ENCODE measurements at places on chromosomes 5 and 9. TPM values are rescaled to one million over a fixed set of nuclear protein-coding genes. Genes with fewer than 3 reads are reported as not detected.

RGS7BP gene
- total RNA-seq, result not detected

SPRY4 gene
- 0.86 TPM for total RNA-seq

STK32A gene
- not detected for total RNA-seq

PCDHAC2 gene
- not detected for total RNA-seq

ARPC5L gene
- 79.4 TPM for total RNA-seq

SYNPO gene
- 0.08 TPM for total RNA-seq

KLF4 gene
- 0.35 TPM for total RNA-seq

BHMT gene
- total RNA-seq, result not detected

SH3RF2 gene
- 0.38 TPM for total RNA-seq

FCN2 gene
- not detected for total RNA-seq

FLT4 gene
- total RNA-seq, result 0.45 TPM

SLC22A4 gene
- total RNA-seq, result 0.28 TPM

TPPP gene
- 0.10 TPM for total RNA-seq

Data from activated CD4-positive, alpha-beta memory T cell treated with anti-CD3 and anti-CD28 coated beads, Interleukin-2, amount 10 ng/mL, durations not matched to agents 7 days and 5 days (primary cell).